Left lobe of liver (tissue), 2 donors: ENCODE measurements at places on chromosomes 11 and 22. TPM values are rescaled to one million over a fixed set of nuclear protein-coding genes. Genes with fewer than 3 reads are reported as not detected.

MMP12 gene
- not detected for total RNA-seq

BLID gene
- total RNA-seq: 0.63 TPM

OR52I2 gene
- not detected for total RNA-seq

MAPK12 gene
- 5.0 TPM for total RNA-seq

PHLDA2 gene
- 1.3 TPM for total RNA-seq

OLFML1 gene
- total RNA-seq: 2.2 TPM

RIMBP3B gene
- 0.08 TPM for total RNA-seq

DRICH1 gene
- 0.18 TPM for total RNA-seq

SOX10 gene
- 0.30 TPM for total RNA-seq

PDGFD gene
- total RNA-seq: 0.96 TPM

LDHAL6A gene
- total RNA-seq: not detected

DDTL gene
- total RNA-seq: not detected

BCO2 gene
- 96.6 TPM for total RNA-seq

KLHL35 gene
- total RNA-seq: not detected

ELF5 gene
- total RNA-seq: 0.10 TPM
